Activated T-helper 1 cell treated with anti-CD3 and anti-CD28 coated beads, Interleukin-12 subunit alpha, Interleukin-12 subunit beta, Interleukin-2, Interleukin-4 antibody, amounts not matched to agents 30 ng/mL and 10 ng/mL and 1 ng/mL, durations not matched to agents 14 hours and 24 hours and 36 hours (primary cell): ENCODE measurements at places on chromosomes 7 and 10. TPM values are rescaled to one million over a fixed set of nuclear protein-coding genes. Genes with fewer than 3 reads are reported as not detected.

DNA sequence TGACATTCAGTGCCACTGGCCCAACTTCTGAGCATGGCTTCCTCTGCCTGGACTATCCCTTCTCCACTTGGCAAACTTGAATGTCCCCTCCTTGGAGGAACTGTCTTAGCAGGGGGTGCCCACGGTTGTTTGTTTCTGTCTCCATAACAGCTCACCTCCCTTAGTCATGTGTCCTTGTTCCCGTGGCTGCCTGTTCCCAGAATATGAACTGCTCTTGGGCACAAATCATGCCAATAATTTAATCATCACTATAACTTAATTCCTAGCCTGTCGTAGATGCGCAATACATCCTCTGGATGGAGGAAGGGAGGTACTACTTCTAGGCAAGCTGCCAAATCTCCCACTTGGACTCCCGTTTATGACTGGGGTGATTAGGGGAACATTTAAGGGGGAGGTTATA lies 173.1 kb downstream of the MYOF start:
- no peaks in the 10 kb centered on the region for H3K4me1 ChIP-seq
- no peaks in the 10 kb centered on the region for H3K27me3 ChIP-seq
- H3K4me3 ChIP-seq, result no peak overlapping the region
- H3K36me3 ChIP-seq, result peaks cover 3% of the 10 kb centered on the region
- no peak for DNase-seq

GRCh38 chr7:79063019-79063698 lies 390.3 kb downstream of the MAGI2 start:
- H3K4me1 ChIP-seq, result no peaks in the 10 kb centered on the region
- no peaks in the 10 kb centered on the region for H3K36me3 ChIP-seq
- no peak overlapping the region for H3K4me3 ChIP-seq
- no peak for DNase-seq

DNA sequence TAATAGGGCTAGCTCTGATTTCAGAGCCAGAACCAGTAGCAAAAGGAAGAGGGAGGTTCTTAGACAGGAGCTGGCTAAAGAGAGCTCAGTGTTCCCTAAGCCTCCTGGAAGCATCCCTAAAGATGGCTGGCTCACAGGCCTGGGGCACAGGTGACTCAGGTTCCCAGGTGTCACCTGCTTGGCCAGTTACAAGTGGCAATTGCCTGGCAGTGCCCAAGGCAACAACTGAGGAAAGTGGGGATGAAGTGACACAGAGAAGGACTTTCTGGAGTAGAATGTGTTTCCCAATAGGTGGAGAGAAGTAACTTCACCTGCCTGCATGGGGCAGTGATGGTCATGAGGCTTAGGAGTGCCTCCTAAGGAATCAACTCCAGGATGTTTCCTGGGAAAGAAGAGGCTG lies 66.5 kb upstream of the EEPD1 start:
- H3K27ac ChIP-seq, result no peak overlapping the region
- H3K4me1 ChIP-seq, result no peaks in the 10 kb centered on the region
- no peaks in the 10 kb centered on the region for H3K36me3 ChIP-seq
- no peak overlapping the region for H3K4me3 ChIP-seq
- DNase-seq, result no peak

DNA sequence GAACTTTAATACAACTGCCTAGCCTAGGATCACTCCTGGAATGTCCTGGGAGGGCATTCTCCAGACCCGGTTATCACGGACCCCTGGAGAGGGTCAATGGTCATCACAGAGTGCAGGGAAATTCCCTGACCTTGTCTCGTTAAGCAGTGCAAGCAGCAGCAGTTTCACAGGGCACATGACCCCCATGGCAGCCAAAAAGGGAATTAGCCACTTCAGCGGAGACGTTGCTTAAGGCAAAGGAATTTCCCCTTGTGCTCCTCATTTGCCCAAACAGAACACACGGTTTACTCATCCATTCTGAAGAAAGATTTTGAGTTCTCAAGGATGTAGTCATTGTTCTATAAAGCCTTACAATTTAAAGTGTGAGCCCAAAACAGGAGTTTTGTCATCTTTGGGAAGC lies 260.3 kb downstream of the SNX13 start:
- DNase-seq, result no peak
- no peaks in the 10 kb centered on the region for H3K36me3 ChIP-seq
- H3K27ac ChIP-seq, result no peak overlapping the region
- peaks cover 3% of the 10 kb centered on the region for H3K27me3 ChIP-seq

GRCh38 chr7:157210682-157211081 lies 72.0 kb downstream of the UBE3C start:
- H3K36me3 ChIP-seq, result peaks cover 31% of the 10 kb centered on the region
- no peak overlapping the region for H3K4me3 ChIP-seq
- no peaks in the 10 kb centered on the region for H3K27me3 ChIP-seq
- no peak for DNase-seq

DNA sequence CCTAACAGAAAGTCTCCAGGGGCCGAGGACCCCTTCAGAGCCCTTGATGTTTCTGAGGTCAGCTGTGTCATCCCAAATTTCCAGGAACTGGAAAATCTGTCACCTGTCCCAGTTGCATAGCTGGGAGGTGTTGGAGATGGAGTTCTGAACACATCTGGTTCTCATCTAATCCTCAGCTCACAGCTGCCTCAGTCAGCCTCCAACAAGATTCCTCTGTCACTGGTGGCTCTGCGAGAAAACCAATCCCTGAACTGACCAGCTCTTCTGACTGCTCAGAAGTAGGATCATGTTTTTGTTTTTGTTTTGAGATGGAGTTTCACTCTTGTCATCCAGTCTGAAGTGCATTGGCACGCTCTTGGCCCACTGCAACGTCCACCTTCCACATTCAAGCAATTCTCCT lies 37.6 kb upstream of the MYL10 start:
- no peak for DNase-seq
- H3K4me1 ChIP-seq, result no peaks in the 10 kb centered on the region
- H3K27ac ChIP-seq, result no peak overlapping the region
- H3K36me3 ChIP-seq, result no peaks in the 10 kb centered on the region

SLC18A3 gene
- not detected in 2 replicates for total RNA-seq

TAS2R3 gene
- 0.99 and 1.3 TPM in 2 replicates for total RNA-seq

HYAL4 gene
- total RNA-seq, result not detected in 2 replicates

SGPL1 gene
- 72.9 and 79.0 TPM in 2 replicates for total RNA-seq

HOXA13 gene
- not detected in 2 replicates for total RNA-seq

UCN3 gene
- total RNA-seq, result not detected in 2 replicates
